MCF 10A (cell line): ENCODE measurements at places on chromosomes 13 and 19.

DNA sequence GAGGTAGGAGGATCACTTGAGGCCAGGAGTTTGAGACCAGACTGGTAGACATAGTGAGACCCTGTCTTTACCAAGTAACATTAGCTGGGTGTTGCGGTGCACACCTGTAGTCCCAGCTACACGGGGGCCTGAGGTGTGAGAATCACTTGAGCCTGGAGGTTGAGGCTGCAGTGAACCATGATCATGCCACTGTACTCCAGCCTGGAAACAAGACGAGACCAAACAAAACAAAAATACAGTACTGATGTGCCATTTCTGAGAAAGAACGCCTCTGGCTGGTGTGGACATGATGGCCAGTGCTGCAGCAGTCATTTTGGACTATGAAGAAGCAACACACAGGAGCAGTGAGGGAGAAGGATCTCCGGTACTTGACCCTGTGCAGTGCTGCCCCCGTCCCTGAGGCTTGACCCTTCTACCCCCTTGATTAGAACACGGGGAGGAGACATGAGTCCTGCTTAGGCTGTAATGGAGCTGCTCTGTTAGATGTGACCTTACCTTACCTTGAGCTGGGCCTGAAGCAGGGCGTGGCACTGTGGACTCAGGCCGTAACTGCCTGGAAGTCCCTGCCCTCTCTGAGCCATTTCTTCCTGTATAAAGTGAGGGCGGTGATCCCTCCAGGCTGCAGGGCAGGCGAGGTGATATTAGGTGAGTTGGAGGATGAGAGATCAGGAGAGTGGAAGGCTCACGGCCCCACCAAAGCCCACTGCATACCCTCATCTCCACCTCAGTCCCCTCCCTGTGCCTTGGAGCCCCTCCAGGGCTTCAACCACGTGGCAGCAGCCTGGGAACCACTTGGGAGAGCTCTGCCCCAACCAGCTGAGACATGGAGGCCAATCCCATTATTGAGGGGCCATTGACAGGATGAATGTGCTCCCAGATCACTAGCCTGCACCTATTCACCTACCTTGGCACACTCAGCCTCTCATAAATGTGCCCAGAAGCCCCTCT is 5.9 kb downstream of the RPL18A start:
- DNase-seq: peak; percentile 85

DNA sequence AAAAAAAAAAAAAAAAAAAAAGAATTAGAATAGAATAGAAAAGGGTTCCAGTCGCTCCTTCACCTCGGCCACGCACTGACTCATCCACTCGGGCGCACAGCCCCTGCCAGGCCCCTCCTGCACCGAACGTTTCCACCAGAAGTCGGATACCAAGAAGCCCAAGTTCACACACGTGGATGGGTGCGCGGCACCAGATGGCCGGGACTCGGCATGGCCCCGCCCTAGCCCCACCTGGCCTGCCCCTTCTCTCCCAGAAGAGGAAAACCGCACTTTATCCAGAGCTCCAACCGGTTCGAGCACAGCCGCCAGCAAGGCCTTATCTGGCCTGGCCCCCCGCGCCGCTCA is 5.9 kb downstream of the PRR36 start:
- DNase-seq: no peak

DNA sequence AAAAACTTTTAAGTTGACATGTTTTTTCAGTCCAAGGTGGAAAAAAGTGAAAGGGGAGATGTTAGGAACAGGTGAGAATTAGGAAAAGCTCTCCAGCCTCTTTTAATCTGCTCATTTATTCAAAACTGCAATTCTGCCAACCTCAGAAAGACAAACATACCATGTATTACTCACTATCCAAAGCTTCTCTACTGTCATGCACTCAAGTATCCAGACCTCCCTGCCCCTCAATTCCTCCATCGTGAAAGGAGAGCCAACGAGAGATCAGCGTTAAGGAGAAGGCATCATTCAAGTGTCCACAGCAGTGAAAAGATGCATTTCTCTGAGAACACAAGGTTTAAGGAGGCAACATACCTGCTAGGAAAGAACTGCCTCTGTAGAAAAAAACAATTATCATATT is 24.5 kb downstream of the DIAPH3 start:
- DNase-seq: no peak

- DNase-seq: no peak
Measured at GRCh38 chr13:94291631-94292322, 187.7 kb downstream of the DCT start.

DNA sequence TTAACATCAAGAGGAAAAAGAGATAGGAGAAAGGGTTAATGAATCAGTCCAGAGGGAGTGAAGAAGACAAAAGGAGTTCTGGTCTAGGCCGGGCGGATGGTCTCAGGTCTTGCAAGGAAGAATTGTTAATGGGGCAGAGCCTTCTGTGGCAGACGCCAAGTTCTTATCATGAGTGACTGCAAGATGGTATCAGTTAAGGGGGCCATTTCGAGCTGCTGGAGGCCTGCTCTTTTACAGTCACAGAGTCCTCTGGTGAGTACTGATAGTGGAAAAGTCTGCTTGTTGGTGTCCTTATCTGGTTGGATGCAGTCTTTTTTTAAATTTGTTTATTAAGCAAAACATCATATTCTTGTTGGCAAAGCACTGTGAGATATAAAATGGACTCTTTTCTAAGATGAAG is 590.9 kb upstream of the SGCG start:
- no peak for DNase-seq

GRCh38 chr13:99013951-99014350 is 36.1 kb upstream of the DOCK9 start:
- DNase-seq: no peak

DNA sequence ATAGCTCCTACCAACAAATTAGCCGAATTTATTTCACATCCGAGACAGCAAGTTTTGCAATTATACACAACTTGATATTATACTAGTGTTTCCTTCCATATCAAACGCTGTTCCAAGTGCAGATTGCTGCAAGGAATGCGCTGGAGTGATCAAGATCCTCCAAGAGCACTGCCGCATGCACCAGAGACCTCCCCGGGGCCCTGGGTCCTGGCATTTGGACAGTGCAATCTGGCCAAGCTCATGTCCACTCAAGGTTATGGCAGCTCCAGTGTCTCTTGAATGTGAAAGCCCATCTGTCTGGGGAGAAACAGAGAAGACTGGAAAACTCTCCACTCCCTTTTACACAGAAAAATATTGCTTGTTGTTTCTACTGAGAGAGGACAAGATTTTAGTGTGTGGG is 111.9 kb downstream of the HSPH1 start:
- no peak for DNase-seq

GRCh38 chr19:51551673-51552432 is 19.2 kb upstream of the ZNF175 start:
- no peak for DNase-seq

- DNase-seq: no peak
Measured at GRCh38 chr13:28579322-28579721, 79.6 kb upstream of the POMP start.

DNA sequence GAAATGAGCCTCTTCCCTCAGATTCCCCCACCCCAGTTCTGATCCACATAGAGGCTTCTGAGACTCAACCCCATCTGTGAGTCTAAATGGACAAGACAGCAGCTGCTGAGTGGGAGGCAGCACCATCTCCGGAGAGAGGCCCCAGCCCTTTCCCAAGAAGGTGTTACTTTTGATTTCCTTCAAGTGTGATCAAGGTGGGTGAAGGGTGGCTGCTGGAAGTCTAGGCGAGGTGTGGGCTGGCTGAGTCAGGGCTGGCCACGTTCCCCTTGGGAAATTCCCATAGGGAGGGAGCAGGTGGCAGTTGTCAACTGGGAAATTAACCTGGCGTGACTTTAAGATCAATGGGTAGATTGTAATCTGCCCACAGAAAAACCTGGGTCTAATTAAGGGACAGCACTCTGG is 148.0 kb downstream of the FOXO1 start:
- DNase-seq: peak; percentile 27

GRCh38 chr13:44402899-44403445 is 29.3 kb downstream of the SERP2 start:
- DNase-seq: no peak

GRCh38 chr19:12237143-12237839 is 57.4 kb downstream of the ZNF44 start:
- no peak for DNase-seq

GRCh38 chr13:99322297-99323103 is 15.3 kb upstream of the GPR183 start:
- DNase-seq: peak; percentile 60
